ENCODE measurements at places on chromosomes 12 and 14.

DNA sequence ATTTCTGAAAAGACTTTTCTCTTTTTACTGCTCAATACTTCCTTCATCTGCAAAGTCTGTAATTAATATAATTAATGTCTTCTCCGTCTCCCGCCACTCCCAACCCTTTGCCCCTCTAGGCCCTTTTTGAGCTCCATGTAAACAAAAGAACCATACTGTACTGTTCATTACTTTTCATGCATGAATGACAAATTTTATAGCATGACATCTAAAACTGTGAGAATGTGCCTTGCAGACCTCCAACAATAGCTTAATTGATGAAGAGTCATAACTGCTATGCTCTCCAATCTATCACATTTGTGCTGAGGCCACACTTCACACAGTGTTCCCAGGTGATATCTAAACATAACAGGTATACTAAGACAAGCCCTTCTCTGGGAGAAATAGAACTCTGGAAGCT is 1122.7 kb upstream of the ATXN7L3B start:
- no peak for DNase-seq

DNA sequence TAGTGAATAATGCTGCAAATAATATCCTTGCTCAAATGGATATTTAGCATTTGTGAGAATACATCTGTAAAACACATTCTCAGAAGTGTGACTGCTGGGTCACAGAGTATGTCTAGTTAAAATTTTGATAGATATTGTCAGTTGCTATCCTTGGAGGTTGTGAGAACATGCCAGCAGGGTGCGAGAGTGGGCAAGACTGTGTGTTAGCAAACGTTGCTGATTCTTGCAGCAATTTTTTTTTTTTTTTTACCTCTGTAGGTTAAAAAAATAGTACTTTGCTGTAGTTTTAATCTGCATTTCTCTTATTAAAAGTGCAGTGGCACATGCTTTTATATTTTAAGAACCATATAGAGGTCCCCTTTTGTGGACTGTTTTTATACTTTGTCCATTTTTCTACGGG is 4.5 kb upstream of the NYNRIN start:
- DNase-seq = no peak

- peak; percentile 59 for DNase-seq
Measured at GRCh38 chr12:124321556-124322270, 26.8 kb downstream of the RFLNA start.

- no peak for DNase-seq
Measured at GRCh38 chr12:112382866-112383265, 635 bp upstream of the HECTD4 start.

GRCh38 chr12:56014205-56014604 is 6.6 kb upstream of the IKZF4 start:
- DNase-seq = peak; percentile 9

DNA sequence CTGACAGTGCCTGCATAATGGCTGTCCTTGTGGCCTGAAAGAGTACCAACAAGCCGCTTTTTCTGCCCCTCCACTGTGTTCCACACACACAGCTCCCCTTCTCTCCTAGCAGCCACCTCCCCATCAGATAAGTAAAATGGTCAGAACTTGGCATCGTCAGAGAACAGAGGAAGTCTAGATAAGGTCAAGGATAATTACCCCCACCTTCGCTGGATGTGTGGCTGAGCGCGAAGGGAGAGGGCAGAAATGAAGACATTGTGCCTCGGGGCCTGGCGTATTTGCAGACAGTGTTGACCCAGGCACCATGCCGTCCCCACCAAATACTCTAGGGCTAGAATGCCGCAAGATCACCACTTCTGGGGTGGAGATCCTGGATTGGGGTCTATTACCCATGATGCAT is 30.6 kb downstream of the FBXO21 start:
- DNase-seq = no peak

GRCh38 chr12:51413149-51413548 is 11.5 kb upstream of the SLC4A8 start:
- DNase-seq = no peak

GRCh38 chr14:105464501-105464900 is 10.1 kb upstream of the CRIP2 start:
- DNase-seq = no peak

GRCh38 chr14:101590062-101590461 is 28.8 kb downstream of the DIO3 start:
- no peak for DNase-seq

DNA sequence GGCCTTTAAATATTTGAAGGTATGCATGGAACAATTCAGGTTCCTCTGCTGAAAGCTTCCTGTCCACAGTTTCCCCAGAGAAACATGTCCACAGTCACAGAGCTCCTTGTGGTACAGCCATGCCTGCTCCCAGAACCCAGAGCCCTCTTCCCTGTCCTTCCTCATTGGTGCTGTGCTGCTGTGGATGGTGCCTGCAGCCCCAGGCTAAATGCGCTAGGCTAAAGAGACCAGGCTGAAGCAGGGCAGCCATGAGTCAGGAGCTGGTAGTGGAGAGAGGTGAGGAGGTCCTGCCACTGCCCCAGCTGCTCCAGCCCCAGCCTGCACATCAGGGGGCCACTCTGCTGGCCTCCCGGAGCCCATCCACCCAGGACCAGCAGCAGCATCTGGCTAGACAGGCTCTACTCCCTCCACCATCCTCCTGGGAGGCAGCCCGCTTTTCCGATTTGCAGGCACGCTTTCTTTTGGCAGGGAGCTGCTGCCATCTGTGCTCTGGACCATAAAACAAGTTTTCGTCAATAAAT is 65.4 kb upstream of the DDX11 start:
- peak; percentile 69 for DNase-seq

DNA sequence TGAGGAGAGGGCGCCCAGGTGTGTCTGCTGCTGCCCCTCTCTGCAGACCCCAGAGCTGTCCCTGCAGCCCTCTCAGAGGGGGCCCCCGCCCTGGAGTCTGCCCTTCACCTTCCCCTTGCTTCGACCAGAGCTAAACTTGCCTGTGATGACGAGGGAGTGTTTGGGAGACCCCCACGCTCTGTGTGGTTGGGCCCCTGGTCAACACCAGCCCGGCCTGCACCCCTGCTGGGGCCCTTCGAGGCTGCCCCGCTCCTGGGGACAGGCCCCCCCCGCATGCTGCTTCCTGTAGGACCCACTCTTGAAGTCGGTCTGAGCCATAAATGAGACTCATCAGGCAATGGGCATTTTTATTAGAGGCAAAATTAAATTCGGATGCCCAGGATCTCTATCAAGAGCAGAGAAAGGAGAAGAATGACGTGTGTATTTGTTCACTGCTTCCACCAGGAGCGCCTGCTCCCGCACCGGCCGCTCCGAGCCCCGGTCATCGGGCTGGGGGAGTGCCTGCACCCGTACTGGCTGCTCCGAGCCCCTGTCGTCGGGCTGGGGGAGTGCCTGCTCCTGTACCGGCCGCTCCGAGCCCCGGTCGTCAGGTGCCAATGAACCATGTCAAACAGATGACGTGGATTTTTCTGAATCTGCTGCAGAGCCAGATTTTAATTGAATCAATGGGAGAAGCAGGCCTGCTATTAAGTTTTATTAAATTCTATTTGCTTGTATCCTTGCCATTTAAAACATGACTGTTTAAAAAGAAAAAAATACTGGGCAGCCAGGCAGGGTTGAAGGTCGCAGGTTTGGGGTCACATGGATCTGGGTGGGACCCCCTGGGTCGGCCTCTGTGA is 47.7 kb downstream of the NOC4L start:
- no peak for DNase-seq

- no peak for DNase-seq
Measured at GRCh38 chr12:105069936-105070702, 14.1 kb downstream of the ALDH1L2 start.

- peak; percentile 78 for DNase-seq
Measured at GRCh38 chr12:21026302-21026701, 104.7 kb upstream of the SLCO1B1 start.

DNA sequence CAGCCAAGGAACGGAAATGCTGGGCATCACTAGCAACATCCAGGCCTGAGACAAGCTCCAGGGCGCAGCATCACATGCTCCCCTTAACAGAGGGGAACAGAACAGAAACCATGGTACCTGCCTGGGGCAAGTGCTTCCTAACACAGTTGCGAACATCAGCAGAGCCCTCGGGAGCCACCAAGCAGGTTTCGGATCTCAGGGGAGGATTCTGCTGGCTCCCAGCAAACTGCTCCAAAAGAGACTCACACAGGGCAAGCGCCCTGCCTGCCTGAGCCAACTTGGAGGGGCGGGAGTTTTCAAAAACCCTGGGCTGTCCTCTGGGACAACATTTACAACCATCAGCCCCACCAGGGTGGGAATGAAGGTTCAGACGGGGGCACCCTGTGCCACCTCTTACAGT is 19.6 kb downstream of the CHGA start:
- no peak for DNase-seq

GRCh38 chr12:70628701-70629480 is 8.3 kb downstream of the PTPRB start:
- DNase-seq = peak; percentile 86

GRCh38 chr12:117662620-117663395 is 301.4 kb upstream of the NOS1 start:
- peak; percentile 56 for DNase-seq

DNA sequence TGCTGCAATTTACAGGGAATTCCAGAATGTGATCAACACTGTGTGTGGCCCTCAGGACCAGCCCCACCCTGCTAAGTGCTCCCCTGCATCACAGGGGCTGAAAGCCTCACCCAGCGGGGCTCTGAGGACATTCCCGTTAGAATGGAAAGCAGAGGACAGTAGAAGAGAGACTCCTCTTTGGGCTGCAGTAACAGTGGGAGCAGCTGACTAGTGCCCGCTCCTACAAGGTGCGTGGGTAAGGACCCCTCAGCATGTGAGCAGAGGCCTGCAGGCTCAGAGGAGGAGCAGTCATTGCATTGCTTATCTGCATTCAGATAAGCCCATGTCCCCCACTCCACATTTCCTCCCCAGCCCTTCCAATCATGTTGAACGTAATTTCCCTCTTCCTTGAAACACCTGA is 120.1 kb downstream of the ITPR2 start:
- no peak for DNase-seq

- peak; percentile 69 for DNase-seq
Measured at GRCh38 chr14:30214461-30215090, 286.9 kb upstream of the PRKD1 start.

Data from M059J (cell line).